ENCODE measurements at places on chromosomes 12 and 14.

GRCh38 chr14:82488473-82488872 is 954.8 kb upstream of the SEL1L start:
- no peak for DNase-seq

DNA sequence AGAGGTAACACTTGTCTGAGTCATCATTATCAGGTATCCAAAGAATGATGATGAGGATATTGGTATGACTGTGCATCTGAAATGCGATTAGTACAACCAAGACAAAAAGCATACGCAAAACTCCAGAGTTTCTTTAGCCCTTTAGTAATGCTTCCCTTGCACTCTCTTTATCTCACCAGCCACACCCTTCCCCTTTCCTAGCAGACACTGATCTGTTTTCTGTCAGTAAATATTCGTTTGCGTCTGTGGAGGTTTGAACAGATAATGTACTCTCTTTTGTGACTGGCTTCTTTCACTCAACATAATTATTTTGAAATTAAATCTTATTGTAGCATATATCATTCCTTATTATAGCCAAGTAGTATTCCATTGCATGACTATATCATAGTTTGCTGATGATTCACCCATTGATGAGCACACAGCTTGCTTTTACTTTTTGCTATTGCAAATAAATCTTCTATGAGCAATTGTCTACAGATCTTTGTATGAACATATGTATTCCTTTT is 775.7 kb downstream of the SLC6A15 start:
- DNase-seq: no peak

GRCh38 chr14:83870546-83871270 is 1659.2 kb upstream of the FLRT2 start:
- no peak for DNase-seq

DNA sequence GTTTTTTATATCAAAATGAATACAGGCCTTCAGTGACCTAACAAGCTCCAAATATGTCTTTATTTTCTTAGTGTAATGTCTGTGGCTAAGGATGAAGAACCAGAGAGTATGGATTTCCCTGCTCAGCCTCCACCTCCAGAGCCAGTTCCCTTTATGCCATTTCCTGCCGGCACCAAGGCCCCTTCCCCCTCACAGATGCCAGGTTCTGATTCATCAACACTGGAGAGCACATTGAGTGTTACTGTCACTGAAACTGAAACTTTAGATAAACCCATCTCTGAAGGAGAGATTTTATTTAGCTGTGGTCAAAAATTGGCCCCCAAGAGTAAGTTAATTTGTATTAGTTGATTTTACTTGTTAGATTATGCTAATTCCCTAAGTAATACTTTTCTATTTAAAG is 61.0 kb downstream of the KIAA0586 start:
- DNase-seq: no peak

DNA sequence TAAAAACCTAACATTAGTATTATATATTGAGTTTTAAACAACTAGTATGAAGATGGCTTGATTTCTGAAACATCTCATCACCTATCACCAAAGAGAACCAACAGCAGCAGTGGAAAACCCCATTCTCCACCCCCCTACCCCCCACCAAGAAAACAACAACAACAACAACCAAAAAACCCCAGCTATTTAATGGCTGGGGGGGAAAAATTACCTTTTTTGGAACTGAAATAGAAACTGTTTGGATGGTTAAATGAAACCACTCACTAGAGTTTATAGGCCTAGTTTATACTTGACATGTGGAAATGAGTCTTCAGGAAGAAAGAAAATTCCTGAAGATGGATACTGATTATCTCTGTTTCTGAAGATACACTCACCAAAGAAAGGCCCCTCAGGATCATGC is 30.3 kb downstream of the PPP2R5E start:
- DNase-seq: no peak

- no peak for DNase-seq
Observed at GRCh38 chr12:7681535-7681934, 14.0 kb downstream of the GDF3 start.

GRCh38 chr12:48078901-48079300 is 27.0 kb downstream of the SENP1 start:
- DNase-seq: no peak

DNA sequence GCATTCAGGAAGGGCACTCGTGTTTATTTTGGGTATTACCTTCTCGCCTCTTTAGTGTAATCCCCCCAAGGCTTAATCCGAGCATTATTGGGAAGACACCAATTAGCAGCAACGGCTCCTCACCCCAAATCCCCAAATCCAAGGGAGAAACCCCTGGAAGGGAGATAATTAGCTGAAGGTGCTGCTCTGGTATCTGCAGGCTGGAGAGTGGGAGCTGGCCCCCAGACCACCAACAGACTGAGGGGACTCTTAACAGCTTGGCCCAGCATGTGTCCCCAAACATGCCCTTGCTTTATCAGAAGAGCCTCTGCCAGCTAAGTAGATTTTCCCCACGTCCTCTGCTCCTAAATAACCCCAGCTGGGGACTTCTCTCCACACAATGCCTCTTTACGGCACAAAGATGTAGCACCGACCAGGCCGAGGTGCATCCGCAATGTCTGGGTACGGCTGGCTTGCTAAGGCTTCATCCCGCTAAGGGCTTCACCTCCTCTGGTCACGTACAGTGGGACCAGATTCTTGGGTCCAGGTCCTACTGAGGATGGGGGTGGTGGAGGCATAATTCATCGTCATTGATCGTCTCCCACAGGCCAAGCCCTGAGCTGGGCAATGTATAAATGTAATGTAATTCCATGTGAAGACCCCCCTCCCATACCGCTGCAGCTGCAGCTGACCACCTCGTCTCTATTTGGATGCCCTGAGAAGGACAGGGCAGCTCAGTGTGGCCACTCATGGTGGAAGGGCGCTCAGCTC is 123.7 kb upstream of the GSC start:
- DNase-seq: no peak

Measured in activated CD4-positive, alpha-beta T cell treated with anti-CD3 and anti-CD28 coated beads, Interleukin-2, amount 50 U/mL, for 4 hours (primary cell).